Dermis blood vessel endothelial cell (primary cell): ENCODE measurements at places on chromosomes 11 and 22. TPM values are rescaled to one million over a fixed set of nuclear protein-coding genes. Genes with fewer than 3 reads are reported as not detected.

- no peak for DNase-seq
These were observed 45.4 kb downstream of the GGTLC2 start for GRCh38 chr22:22689621-22690345.

C11orf16 gene
- not detected in 2 replicates for total RNA-seq

RBMXL2 gene
- not detected in 2 replicates for total RNA-seq

GRCh38 chr22:19526076-19526701, 2.0 kb upstream of the CLDN5 start:
- no peak for DNase-seq
